ENCODE measurements at places on chromosomes 13 and 19.

DNA sequence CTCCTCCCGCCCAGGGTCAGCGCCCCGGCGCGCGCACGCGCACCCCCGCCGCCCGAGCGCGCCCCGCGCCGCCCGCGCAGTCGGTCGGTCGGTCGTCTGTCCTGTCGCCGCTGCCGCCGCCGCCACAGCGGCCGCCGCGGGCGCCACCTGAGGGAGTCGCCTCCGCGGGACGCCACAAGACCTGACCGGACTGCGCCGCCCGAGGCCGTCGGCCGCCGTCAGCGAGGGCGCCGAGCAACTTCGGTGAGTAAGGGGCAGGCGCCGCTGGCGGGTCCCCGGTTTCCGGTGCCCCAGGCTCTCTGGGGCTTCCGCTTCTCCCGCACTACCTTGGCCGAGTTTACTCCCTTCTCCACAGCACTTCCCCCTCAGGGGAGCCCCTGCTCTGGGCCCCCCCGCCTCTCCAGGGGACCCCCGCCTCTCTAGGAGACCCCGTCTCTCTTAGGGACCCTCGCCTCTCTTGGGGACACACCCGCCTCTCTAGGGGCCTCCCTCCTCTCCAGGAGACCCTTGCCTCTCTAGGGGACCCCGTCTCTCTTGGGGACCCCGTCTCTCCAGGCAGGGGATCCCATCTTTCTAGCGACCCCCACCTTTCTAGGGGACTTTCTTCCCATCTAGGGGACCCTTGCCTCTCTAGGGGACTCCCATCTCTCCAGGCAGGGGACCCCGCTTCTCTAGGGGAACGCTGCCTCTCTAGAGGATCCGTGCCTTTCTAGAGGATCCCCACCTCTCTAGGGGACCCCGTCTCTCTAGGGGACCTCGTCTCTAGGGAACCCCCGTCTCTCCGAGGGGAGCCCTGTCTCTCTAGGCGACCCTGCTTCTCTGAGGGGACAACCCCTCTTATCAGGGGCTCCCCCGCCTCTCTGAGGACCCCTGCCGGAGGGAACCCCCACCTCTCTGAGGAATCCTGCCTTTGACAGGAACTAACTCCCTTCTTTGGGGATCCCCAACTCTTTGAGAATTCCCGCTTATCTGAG is 19.3 kb upstream of the GATAD2A start:
- DNase-seq: no peak

DNA sequence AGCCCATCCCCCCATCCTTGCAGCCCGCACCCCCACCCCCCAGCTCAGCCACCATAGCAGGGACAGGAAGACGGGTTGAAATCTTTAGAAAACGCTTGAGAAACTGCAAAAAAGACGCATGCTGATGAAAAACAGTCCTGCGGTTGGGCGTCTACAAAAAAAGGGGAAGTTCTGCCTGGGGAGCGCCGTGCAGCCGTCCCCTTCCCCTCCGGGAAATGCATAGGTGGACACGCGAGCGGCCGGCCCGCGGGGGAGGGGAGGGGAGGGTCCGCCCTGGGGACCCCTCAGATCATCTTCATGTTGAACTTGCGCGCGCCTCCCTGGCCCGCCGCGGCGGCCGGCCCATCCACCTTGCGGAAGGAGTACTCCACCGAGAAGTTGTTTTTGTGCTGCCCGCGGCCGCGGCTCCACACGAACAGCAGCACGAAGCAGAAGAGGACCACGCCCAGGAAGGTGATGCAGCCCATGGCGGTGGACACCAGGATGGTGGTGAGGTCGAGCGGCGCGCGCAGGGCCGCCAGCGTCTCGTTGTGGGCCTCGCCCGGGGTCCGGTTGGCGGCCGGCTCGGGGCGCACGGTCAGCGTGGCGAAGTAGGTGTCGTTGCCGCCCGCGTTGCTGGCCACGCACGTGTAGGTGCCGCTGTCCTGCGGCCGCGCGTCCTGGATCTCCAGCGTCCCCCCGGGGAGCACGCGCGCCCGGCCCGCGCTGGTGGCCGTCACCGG is 7.9 kb upstream of the PEAK3 start:
- DNase-seq: no peak

DNA sequence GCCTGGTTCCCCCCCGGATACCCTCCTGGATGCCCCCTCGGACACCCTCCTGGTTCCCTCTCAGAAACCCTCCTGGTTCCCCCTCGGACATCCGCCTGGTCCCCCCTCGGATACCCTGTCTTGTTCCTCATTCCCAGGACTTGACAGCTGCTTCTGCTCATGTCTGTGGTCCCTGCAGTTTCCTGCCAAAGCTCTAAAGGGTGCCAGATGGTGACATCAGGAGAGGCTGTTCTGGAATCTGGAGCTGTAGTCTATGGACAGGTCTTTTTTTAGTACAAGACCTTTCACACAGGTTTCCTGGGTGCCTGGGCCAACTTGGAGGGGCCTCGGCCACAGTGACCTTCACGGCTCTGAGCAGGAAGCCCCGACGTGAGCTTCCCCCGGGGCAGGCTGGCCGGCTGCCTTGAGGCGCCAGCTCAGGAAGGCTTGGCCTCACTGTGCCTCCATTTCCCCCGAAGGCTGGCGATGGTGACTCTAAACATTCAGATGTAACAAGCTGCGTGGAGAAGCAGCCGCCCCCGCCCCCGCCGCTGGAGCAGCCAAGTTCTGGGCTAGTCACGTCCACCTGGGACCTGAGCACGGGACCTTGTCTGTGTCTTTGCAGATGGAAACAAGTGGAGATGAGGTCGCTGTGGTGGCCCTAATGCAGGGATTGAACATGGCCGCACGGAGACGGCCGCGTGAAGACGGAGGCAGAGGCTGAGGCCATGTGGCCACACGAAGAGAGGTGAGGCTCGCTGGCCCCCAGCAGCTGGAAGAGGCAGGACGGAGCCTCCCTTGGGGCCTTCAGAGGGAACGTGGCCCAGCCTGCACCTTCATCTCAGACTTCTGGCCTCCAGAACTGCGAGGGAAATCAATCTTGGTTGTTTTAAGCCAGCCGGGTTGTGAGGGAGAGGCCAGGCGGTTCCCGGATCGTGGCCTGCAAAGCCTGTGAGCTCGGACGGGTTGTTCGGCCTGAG is 12.7 kb downstream of the SGTA start:
- DNase-seq: peak; percentile 50

- DNase-seq: no peak
Observed at GRCh38 chr13:52842441-52842840, 6.0 kb downstream of the PCDH8 start.

- no peak for DNase-seq
Observed at GRCh38 chr13:99743094-99743493, 228.5 kb downstream of the ZIC5 start.

GRCh38 chr13:34867590-34867989 is 74.5 kb upstream of the NBEA start:
- no peak for DNase-seq

All from AG20443 (cell line).